ENCODE measurements at places on chromosomes 11 and 22.

GRCh38 chr11:58622344-58622743 is at the start of gene CNTF:
CNTF (plus strand) TSS chr11:58622665; CDS start chr11:58622753, 88 bp downstream.
- no peak within 1 kb of the TSS for H3K4me3 ChIP-seq
- no peaks in the 10 kb centered on the region for H3K27me3 ChIP-seq
- H3K27ac ChIP-seq: no peak within 1 kb of the TSS
- no peak for DNase-seq
- H3K4me1 ChIP-seq: no peaks in the 10 kb centered on the region

GRCh38 chr11:8650401-8650990 is 32.0 kb downstream of the TRIM66 start:
- H3K4me1 ChIP-seq: no peaks in the 10 kb centered on the region
- H3K27ac ChIP-seq: no peak overlapping the region
- no peak for DNase-seq
- no peaks in the 10 kb centered on the region for H3K27me3 ChIP-seq
- no peaks in the 10 kb centered on the region for H3K36me3 ChIP-seq

- H3K36me3 ChIP-seq: peaks cover 26% of the 10 kb centered on the region
- no peaks in the 10 kb centered on the region for H3K4me1 ChIP-seq
- peak; percentile 57 for DNase-seq
- no peaks in the 10 kb centered on the region for H3K27me3 ChIP-seq
- H3K4me3 ChIP-seq: no peak overlapping the region
Observed at GRCh38 chr22:48581796-48582469, 1245.7 kb downstream of the BRD1 start.

- no peak for DNase-seq
- no peak overlapping the region for H3K4me3 ChIP-seq
- H3K27ac ChIP-seq: no peak overlapping the region
- no peaks in the 10 kb centered on the region for H3K4me1 ChIP-seq
- no peaks in the 10 kb centered on the region for H3K36me3 ChIP-seq
Observed at GRCh38 chr11:85869781-85870180, 14.6 kb downstream of the CCDC83 start.

DNA sequence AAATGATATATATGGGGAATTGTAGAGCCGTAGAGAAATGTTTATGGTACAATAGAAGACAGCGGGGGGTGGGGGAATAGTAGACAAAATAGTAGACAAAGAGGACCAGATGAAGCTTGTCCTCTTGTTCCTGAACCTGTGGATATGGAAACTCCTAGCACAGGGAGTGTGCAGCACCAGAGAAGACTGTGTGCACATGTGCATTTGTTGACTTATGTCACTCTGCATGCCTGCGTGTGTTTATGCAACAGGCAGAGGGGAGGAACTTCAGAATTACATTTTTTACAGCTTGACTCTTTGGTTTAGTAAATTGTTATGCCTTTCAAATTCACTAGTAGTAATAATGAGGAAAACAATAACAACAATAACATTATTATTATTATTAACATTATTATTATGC is 36.0 kb downstream of the TENM4 start:
- H3K36me3 ChIP-seq: no peaks in the 10 kb centered on the region
- H3K27me3 ChIP-seq: no peaks in the 10 kb centered on the region
- peaks cover 27% of the 10 kb centered on the region for H3K4me1 ChIP-seq
- no peak for DNase-seq
- no peak overlapping the region for H3K4me3 ChIP-seq

All from endodermal cell (in vitro differentiated cells).